ENCODE measurements at places on chromosomes 1 and 21. TPM values are rescaled to one million over a fixed set of nuclear protein-coding genes. Genes with fewer than 3 reads are reported as not detected.

DNA sequence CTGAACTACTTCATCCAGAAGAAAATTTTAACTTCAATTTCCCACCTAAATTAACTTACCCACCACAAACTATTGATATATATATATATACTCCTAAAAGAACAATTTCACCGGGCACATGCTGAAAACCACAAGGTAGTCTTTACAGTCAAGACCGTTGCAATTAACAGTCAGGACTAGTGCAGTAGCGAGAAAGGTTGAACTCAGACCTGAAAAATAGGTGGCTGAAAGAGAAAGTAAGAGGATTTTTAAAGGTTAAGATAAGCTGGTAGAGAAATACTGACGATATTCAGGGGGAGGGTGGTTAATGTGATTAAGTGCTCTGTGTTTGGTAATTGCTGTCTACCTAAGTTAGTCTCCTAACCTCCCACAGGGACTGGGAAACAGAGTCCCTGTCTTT, 1153.5 kb upstream of the TMPRSS15 start:
- no peak for DNase-seq

DNA sequence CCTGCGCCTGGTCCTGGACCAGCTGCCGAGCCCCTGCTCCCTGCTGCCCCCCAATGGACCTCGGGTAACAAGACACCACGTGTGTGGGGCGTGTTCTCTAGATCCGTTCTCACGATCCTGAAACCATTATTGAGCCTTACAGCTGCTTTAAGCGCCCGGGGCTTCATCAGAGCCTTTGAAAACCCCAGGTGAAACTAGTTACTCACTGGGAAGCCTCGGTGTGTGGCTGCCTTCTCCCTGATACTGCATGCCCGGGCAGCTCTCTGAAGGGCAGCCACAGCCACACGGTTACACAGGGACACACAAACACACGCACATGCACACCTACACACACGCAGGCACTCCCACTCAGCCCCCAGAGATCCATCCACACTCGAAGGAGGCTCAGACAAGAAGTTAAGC, 5.3 kb downstream of the HES2 start:
- no peak for DNase-seq

Gene FAAP20
- total RNA-seq: 65.0 TPM

Gene ST6GALNAC3
- total RNA-seq: 0.33 TPM

Gene UQCRHL
- total RNA-seq: 2.0 TPM

GRCh38 chr1:21725748-21726392, 56.7 kb upstream of the RAP1GAP start:
- no peak for DNase-seq

DNA sequence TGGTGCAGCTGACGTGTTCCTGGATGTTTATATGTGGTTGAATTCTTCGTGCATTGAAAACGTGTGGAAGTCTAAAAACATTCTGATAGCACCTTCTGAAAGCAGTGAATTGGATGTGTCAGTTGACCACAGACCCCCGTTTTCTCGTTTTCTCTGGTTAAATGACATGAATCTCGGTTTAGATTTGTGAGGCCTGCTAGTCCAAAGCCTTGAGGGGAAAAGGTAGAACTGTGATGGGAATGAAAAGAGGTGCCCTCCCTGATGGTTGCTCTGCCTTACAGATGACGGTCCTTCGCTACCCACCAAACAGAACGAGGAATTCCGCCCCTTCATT, 8.9 kb downstream of the RER1 start:
- no peak for DNase-seq

Gene VSIG8
- not detected for total RNA-seq

Gene DNAI4
- 0.86 TPM for total RNA-seq

GRCh38 chr1:179014123-179014522, 11.6 kb upstream of the FAM20B start:
- no peak for DNase-seq

GRCh38 chr1:113887402-113888175, at the start of gene BCL2L15:
BCL2L15 (minus strand) TSS chr1:113887581; CDS start chr1:113887375, 206 bp downstream.
- no peak for DNase-seq

- no peak for DNase-seq
Observed at GRCh38 chr1:66933887-66934700, 9.3 kb downstream of the MIER1 start.

GRCh38 chr1:183093066-183093668, 69.9 kb downstream of the LAMC1 start:
- DNase-seq: no peak

Gene FCGR2B
- 0.07 TPM for total RNA-seq

DNA sequence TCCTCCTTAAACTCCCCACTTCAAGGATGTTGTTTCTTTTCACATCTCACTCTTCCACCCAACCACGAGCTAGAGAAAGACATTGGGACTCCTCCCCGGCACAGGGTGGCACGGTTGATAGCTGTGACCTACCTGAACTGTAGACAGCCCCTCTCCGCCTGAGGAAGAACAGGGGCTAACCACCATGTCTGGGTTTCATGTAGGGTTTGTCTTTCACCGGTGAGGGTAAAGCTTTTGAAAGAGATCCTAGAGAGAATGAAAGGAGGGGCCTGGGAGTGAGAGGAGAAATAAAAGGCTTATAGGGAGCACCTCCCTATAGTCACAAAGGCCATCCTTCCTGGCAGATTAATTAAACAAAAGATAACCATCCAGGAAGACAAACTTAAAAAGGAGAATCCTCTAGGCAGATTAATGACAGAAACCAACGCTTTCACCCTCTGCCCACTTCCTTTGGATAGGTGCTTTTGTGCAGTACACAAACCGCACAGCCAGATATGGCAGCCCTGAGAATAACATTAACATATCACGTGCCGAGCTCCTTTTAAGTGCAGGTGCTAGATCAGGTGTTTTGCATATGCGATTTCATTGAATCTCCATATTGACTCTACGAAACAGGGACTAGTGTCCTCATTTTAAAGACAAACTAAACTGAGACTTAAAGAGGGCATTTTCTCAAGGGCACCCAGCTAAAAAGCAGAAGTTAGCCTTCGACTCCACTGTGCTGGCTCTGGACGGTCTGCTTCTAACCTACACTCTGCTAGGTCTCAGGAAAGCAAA, 178.1 kb upstream of the RUNX1 start:
- DNase-seq: peak; percentile 18

Gene DYRK3
- 11.0 TPM for total RNA-seq

Gene H6PD
- total RNA-seq: 7.8 TPM

- no peak for DNase-seq
Observed at GRCh38 chr1:236063919-236064673, 794 bp downstream of the NID1 start.

GRCh38 chr1:23555986-23556634, 3.2 kb downstream of the ID3 start:
- DNase-seq: peak; percentile 29

- DNase-seq: no peak
Observed at GRCh38 chr1:202143011-202143767, 1.3 kb downstream of the ARL8A start.

GRCh38 chr1:199399996-199400724, 627.4 kb upstream of the NR5A2 start:
- no peak for DNase-seq

- no peak for DNase-seq
Observed at GRCh38 chr1:195965475-195965874, 642.8 kb downstream of the KCNT2 start.

Gene CORT
- total RNA-seq: 0.71 TPM

DNA sequence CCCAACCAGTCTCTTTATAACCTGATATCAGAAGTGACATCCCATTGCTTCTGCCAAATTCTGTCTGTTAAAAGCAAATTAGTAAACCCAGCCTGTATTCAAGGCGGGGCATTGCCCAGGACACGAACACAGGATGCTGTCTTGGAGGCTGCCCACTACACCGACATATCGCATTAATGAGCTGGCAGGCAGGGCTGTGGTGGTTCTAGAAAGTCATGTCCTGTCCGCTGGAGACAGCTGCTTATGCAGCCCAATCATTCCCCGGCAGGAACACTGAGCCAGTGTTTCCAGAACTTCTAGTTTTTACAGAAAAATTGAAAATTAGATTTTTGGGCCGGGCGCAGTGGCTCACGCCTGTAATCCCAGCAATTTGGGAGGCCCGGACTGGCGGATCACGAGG, 19.3 kb downstream of the C1orf167 start:
- DNase-seq: no peak

Gene WNT4
- total RNA-seq: not detected

Gene LRRC52
- total RNA-seq: not detected

GRCh38 chr1:218823291-218823900, 350.3 kb upstream of the LYPLAL1 start:
- DNase-seq: no peak

DNA sequence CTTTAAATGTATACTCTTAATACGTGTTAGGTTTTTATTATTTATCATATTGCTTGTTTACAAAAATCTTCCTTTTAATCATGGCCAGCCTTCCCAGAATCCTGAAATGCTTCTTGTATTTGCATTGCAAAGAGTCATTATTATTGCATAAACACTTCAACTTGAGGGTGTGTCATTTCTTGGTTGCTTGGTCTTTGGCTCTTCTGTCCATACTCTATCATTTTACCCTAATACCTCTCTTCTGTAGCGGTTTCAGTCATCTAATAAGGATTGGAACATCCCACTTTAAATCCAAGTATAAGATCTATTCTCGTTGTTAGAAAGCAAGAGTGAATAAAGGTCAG, 200.6 kb upstream of the CACYBP start:
- no peak for DNase-seq

DNA sequence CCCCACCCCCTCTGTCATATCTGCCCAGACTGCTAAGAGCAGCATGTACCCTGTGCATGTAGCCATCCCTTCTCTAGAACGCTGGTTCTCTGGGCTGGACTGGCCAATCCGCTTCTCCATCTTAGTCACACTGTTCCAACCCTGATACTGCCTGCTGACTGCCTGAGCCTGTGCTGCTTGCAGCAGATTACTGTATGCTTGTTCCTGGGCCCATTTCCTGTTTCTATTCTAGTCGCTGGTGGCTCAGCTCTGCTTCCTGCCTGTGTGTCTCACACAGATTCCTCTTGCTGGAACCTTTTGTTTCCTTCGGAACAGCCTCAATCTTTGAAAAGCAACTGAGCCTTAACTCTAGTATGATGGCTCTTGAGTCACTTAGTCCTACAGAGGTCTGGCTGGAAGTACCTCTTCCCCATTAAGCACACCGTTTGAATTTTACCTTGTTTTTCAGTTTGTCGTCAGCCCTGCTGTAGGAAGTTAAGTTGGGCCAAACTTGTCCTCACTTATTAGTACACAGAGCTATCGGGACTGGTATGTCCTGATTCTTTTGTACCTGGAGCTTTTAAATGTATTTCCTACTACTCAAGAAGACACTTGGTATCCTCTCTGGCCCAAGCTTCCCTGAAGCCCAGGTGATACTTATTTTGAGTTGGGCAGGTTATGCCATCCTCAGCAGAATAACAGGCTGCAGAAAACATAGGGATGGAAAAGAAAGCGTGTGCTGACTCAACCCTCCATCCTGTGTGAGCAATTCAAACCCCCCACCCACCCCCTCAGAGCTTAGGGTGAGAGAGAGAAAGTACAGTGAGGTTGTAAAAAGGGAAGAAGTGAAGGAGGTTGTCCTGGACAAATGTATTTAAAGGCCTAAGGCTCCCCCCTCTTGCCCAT, 43.4 kb upstream of the PIGV start:
- DNase-seq: peak; percentile 81

DNA sequence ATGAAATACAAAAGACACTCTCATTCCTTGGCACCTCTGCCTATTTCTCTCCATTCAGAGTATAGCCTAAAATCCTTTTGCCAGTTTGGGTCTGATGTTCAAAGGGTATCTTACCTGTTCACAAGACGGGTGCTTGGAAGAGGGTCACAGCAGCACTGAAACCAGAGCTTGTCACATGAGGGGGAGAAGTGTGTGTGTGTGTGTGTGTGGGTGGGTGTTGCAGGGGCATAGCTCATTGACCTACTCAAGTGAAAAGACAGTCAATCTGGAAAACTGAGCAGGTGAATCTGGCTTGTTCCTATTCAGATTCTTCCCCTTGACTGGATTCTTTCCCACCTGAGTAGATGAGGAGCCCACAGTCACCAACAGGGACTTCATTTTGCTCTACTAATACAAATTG, 63.9 kb downstream of the KCTD3 start:
- DNase-seq: no peak
